Stimulated activated CD4-positive, alpha-beta T cell treated with anti-CD3 and anti-CD28 coated beads, Interleukin-4, amount 100 ng/mL, for 48 hours (primary cell): ENCODE measurements at places on chromosomes 16 and 17.

GRCh38 chr16:87658564-87659225, 56.4 kb downstream of the JPH3 start:
- no peak for DNase-seq

DNA sequence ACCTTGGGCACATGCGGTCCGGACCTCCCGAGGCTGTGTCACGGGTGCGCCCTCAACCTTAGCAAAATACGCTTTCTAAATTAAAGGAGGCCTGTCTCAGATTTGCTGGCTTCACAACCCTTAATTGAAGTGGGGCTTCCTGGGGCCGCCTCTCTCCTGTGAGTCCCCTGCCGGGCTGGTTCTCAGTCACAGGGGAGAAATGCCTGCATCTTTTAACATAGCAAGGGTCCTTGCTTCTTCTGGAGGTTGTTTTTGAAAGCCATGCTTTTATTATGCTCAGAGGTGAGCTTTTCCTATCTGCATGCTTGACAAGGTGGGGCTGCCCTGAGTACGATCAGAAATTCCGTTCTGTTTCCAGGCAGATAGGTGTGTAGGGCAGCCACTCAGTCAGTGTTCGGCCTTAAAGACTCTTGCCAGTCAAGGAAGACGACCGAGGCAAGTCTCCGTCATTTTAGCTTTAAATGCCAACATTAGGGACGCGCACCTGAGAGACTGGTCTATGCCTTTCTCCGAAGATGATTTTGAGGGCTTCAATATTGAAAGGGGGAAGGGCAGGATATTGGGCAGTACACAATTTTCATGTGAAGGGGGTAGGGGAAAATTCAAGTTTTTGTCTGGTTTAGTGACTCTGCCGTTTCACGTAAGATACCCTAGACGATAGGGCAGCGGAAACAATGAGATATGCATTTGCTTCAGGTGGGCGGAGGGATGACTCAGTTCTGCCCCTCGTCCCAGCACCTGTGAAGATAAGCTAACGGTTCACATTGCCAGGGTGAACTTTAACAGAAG, 5.5 kb upstream of the SLC7A5 start:
- peak; percentile 78 for DNase-seq

DNA sequence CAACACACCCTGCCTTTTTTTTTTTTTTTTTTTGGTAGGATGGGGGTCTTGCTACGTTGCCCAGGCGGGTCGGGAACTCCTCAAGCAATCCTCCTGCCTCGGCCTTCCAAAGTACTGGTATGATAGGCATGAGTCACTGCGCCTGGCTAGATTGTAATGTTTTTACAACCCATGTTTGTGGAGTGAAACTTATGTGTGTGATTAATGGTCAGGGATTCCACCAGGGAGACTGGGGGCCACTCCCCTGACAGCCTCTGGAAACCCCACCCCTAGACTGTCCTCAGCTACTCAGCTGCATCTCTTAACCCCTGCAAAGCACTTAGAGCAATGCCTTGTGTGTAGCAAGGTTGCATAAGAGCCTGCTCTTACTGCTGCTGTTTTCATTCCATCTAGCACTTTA, 220.5 kb downstream of the PARN start:
- no peak for DNase-seq

GRCh38 chr17:33580215-33580614, 287.1 kb upstream of the ASIC2 start:
- no peak for DNase-seq

- no peak for DNase-seq
Observed at GRCh38 chr17:8391711-8392110, 5.9 kb downstream of the RNF222 start.
